Suppressor macrophage (primary cell): ENCODE measurements at places on chromosomes 16 and 17.
A peak's percentile ranks its signal among the peaks of the same experiment; 100 is the strongest.

DNA sequence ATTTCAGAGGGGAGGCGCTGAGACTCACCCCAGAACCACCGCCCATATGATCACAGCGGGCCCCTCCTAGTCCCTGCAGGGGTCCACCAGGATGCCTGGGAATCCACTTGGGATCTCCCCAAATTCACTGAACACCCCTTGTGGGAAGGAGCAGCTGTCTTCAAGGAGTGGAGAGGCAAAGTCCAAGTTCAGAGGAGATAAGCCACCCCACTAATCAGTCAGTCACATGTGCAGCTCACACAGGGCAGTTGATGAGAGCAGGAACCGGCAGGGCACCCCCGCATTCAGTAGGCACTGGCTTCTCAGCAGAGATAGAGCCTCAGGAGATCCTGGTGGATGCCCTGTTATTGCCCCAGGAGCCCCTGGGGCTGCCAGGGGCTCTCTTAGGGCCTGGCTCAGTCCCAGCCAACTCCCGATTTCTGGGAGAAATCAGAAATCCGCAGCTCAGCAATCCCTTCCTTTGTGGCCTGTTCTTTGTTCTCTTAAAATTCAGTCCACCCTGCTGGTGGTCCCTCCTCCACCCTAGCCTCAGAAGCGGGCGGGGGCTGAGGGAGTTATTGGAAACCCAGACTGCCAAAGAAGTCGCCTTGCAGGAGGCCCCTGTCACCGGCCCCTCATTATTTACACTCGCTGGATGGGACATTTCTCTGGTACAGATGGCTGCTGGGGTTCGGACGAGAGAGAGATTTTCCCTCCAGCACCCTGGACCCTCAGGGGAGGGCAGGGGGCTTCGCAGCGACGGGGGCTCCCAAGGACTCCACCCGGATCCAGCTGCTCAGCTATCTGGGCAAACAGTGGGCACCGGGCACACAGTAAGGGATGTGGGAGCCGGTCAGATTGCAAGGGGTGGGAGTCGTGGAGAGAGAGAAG lies 1.8 kb downstream of the CDC42EP4 start:
- DNase-seq, result peak; percentile 51

DNA sequence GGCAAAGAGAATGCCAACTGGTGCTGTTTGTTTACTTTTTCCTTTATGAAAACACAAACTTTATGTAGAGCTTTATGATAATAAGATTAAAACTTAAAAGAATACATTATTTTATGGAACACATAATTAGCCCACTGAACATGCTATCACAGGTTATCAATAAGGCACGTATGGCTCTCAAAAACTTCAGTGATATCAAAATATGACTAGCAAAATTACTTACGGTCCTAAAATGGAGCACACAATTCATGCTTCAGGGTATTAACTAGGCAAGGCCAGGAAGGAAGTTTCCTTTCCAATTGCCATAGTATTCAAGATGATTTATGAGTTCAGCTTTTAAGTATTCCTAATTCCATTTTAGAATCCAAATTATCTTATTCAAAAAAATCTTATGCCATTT lies 3.6 kb downstream of the RNF43 start:
- no peak for DNase-seq

DNA sequence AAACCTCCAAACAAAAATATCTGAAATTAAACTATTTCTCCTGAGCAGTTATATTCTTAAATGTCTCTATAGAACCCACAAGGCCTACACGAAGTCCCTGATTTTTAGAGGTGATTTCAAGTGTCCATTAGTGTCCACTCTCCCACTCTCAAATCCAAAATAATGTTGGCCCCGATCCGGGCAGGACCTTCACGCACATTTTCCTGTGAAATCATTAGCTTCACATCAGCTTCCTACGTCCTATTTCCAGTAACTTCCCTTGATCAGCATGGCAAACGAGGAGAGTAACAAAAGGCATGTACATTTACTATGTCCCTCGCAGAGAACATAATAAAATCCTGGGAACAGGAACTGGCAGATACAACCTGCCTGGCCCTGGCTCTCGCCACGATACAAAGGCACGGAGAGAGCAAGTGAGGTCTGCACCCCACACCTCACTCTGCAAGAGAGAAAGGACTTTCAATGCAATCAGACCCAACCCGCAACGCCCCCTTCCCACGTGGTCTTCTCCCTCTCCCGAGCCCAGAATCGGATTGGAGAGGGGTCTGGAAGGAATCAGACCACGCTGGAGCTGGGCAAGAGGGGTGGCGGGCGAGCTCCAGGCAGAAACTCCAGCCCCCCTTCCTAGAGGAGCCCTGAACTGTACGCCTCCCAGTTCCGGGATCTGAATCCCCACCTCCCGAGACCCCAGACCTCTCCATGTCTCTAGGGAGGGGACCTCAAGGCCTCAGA lies 17.5 kb upstream of the C17orf78 start:
- DNase-seq, result peak; percentile 44

- peak; percentile 53 for DNase-seq
Measured at GRCh38 chr16:85003725-85004586, 7.4 kb downstream of the ZDHHC7 start.

DNA sequence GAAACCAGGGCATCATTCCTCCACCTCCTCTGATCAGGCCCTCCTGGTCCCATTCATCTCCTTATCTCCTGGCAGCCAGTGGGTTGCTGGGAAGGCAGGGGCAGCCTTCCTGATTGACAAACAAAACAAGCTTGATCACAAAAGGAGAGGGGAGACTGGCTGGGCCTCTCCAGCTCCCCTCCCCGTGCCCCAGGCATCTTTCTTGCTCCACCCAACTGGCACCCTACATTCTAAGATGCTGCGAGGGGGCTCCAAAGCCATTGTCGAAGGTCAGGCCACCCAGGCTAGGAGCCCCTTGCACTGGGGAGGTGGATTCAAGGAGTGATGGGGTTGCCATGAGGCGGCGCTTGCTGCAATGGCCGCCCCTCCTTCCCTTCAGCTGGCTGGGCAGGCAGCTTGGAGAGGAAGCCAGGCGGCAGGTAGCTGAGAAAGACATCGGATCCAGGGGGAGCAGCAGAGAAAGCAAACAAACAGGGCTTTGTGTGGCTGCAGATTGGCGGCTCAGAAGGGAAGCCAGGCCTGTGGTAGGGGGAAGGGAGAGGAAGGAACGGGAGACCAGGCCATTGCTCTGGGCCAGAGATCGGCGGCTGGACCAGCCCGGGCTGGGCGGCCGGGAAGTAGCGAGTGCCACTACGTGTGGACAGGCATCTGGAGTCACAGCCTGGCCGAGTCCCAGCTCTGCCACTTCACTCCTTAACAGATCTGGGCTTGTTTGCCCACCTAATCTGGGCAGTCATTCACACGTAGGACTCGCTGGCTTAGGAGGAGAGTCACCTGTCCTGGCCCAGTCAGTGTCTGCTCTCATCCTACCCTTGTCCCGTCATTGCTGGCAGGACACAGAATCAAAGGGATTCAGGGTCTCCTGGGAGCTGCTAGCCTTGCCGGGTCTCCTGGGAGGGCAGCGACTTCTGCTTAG lies 12.3 kb downstream of the RAI1 start:
- DNase-seq, result peak; percentile 60

DNA sequence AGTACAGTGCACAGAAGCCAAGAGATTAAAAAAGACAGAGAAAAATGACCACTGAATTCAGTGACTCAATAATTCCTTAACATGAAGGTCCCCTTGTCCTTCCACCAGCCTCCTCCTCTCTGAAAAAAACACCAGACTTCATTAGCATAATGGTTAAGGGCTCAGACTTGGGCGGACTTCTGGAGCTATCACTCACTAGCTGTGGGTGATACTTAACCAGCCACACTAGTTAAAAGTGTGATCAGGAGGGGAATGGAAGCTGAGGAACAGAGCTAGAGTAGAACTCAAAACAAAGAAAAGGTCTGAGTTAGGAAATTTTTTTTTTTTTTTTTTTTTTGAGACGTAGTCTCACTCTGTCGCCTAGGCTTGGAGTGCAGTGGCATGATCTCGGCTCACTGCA lies 23.2 kb downstream of the ZNF652 start:
- no peak for DNase-seq

DNA sequence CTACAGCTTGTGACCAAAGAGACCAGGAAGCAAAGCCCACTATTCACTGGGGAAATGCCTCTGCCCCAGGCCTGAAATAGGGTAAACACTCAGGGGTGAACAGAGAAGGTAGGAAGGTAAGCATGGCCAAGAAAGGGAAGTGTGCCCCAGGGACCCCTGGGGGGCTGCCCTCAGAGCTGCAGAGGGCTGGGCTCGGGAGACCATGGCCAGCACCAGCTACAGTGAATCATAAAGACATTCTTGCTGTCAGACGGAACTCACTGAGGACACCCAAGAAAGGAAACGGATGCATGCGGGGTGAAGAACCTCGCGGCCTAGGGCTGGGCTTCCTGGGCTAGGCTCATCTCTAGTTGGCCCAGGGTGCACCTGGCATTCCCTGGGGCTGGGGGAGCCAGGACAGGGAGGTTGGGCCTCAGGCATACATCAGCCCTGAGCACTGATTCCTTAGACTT lies 9.6 kb downstream of the HIC1 start:
- DNase-seq, result no peak

GRCh38 chr17:17189559-17189958 lies 16.6 kb downstream of the PLD6 start:
- no peak for DNase-seq

- DNase-seq, result no peak
Measured at GRCh38 chr16:27359051-27359450, 42.9 kb upstream of the IL21R start.
